ELR (cell line): ENCODE measurements at places on chromosomes 16 and 17.

- no peak for DNase-seq
Measured at GRCh38 chr17:38571833-38572668, 33.7 kb downstream of the SRCIN1 start.

- no peak for DNase-seq
Measured at GRCh38 chr16:10654592-10655414, 39.9 kb downstream of the TEKT5 start.

DNA sequence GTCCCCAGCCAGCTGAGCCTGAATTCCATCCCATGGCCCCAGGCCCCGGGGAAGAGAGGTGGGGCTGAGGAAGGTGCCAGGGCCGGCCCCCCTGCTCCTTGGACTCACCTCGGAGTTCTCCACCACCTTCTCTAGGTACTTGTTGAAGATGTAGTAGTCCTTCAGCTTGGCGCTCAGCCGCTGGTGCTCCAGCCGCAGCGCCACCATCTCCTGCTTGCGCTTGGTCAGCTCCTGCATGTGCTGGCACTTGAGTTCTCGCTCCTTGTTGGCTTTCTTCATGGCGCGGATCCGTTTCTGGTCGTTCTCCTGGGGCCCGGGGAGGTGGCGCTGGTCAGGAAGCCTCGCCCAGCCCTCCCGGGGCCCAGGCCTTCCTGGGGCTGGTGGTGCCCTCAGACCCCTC, 3.3 kb downstream of the CCDC42 start:
- no peak for DNase-seq

GRCh38 chr16:48194828-48195556, 39.2 kb upstream of the ABCC12 start:
- DNase-seq: no peak

DNA sequence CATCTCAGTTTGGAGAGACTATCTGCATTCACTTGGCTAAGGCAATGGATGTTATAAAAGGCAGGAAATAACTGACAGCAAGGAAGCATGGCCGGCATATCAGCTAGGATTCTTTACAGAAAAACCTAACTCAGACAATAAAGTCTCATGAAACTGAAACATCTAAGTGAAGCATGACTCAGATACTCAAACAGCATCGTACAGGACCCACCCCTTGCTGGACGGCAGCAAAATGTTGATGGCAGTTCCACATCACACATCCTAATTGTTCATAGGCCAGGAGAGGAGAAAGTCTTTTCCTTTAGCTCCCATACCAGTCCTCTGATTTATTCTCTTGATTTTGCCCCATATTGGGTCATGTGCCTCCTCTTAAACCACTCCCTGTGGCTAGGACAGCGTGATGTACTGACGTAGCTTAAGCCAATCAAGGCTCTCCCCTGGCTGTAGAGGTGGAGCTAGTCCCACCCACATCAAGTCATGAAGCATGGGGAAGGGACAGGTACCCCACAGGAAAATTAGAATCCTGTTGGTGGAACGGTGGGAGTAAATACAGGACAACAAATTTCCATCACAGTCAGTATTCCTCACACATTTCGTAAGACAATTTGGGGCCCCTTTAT, 178.9 kb downstream of the IRX3 start:
- no peak for DNase-seq

- DNase-seq: no peak
Measured at GRCh38 chr16:4021070-4021779, 95.0 kb downstream of the ADCY9 start.

DNA sequence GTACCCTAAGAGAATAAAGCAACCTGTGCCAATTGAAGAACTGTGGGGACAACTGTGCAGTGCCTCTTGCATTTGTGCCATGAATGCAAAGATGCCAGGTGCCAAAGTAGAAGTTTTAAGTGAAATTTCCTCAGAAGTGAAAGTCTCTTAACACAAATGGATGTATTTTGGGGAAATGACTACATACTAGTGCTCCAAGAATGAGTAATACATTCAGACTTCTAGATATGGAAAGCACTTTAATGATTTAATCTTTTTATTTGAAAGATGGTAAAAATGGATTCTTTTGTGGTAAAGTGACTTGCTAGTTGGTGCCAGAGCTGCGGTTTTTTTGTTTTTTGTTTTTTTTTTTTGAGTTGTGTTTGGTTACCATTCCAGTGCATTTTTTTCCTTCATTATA, 15.0 kb downstream of the UTP18 start:
- peak; percentile 75 for DNase-seq

GRCh38 chr17:67157732-67158639, 87.0 kb downstream of the HELZ start:
- DNase-seq: peak; percentile 54

- DNase-seq: peak; percentile 73
Measured at GRCh38 chr16:200388-200787, 20.1 kb downstream of the HBQ1 start.

DNA sequence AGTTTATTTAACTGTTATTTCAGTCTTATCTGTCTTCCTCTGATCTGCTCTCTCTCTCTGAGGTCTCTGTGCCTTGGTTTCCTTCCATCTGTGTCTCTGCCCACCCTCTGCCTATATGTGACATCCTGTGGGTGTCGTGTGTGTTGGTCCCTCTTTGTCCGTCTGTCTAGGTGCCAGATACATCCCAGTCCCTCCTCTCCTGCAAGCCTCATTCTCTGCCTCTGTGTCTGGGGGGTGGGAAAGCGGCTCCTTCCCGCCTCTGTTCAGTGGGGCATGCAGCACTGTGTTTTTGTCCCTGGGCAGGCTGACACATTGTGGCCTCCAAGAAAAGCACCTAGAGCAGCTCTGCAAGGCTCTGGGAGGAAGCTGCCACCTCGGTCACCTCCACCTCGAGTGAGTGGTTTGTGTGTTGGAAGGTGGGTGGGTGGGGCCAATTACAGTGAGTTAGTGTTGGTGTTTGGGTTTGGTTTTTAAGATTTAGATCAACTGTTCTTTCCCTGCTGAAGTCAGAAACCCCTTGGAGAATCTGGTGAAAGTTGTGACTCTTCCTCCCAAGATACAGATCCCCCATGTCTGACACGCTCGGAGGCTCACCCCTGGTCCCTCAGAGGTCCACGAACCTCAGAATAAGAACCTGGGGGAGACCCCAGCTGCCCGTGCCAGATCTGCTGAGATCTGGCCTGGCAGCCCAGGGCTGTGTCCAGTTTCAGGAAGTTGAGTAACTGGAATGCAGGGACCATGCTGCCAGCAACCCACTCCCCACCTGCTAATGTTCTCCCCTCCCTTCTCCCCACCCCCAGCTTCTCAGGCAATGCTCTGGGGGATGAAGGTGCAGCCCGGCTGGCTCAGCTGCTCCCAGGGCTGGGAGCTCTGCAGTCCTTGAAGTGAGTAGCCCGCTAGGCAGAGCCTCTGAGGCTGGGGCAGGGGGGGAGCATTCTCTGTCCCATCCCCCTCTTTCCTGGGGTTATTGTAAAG, 50.9 kb upstream of the CPNE2 start:
- DNase-seq: no peak

DNA sequence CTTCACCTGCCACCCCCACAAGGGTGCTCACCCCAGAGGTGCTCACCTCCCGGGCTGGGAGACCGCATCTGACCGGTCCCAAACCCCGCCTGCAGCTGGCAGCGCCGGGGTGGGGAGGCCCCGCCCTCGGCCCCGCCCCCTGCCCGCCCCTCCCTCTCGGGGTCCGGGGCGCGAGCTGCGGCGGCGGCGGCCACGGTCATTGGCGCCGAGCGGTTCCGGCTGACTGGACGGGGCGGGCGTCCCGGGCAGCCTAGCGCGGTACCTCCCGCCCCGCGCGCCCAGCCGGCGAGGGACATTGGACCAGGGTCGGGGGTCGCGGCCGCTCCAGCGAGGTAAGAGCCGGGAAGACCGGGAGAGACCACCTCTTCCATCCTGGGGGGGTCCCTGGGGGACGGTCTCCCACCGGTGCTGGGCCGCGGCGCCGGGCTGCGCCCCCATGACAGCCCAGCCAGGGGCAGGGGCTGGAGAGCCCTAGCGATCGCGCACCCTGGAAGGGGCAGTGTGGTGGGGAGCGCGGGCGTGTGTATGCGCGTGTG, at the start of gene CACNG5:
Gene CACNG5 (plus strand): TSS at position 199 of the 536 bp plus-strand sequence. CDS start 42,216 bp downstream, outside the sequence.
- DNase-seq: no peak

DNA sequence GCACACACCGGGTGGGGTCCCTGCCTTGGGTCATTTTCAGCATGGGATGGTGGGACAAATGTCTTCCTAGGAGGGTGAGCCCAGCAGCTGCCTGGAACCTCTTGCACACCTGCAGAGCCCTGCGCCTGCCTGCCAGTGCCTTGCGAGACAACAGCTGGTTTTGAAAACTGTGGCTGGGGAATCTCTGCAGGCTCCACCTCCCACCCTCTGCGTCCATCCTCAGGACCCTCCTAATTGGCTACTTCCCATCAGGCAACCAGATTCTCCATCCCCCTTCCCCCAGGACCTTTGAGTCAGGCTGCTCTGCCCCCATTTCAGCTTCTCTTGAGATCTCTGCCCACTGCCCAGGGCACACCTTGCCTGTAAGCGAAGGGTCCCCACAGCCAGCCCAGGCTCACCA, 26.6 kb downstream of the PEMT start:
- no peak for DNase-seq
